ENCODE measurements at places on chromosomes 3 and 15.

GRCh38 chr3:161284989-161285388 is 63.9 kb downstream of the NMD3 start:
- no peak for DNase-seq

GRCh38 chr3:27290760-27291159 is 78.4 kb downstream of the NEK10 start:
- DNase-seq: no peak

GRCh38 chr3:184058029-184058428 is 5.2 kb downstream of the HTR3C start:
- no peak for DNase-seq

GRCh38 chr15:63169788-63170187 is 12.5 kb upstream of the RPS27L start:
- no peak for DNase-seq

GRCh38 chr3:197907196-197907595 is 42.8 kb upstream of the RPL35A start:
- DNase-seq: no peak

DNA sequence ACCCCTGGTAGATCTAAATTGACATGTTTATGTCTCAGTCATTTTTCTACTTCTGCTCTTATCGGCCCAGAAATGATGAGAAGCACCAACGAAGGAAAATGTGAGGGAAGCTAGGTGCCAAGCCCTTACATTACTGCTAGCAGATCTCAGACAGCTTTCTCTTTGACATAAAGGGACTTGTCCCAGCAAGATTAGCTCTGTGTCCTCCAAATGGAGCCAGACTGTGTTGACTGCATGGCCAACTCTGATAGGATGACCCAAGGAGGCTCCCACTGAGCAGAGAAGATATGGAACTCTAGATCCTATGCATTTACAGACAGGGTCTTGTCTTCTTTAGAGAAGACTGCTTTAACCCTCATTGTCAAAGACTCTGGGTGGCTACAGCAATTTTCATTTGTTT is 2.8 kb upstream of the MCTP2 start:
- DNase-seq: no peak

DNA sequence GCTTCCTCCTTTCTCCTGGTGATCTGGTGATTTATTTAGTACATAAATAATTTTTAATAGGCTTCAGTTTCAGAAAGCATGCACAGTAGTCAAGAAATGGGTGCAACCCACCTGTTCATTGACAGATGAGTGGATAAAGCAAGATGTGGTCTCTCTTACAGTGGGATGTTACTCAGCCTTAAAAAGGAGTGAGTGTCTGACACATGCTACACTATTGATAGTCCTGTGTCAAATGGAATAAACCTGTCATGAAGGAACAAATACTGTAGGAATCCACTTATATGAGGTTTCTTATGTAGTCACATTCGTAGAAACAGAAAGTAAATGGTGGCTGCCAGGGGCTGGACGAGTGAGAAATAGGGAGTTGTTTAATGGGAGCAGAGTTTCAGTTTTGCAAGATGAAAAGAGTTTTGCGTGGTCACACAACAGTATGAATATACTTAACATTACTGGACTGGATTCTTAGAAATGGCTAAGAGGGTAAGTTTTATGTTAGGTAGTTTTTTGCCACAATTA is 56.0 kb upstream of the PPARG start:
- no peak for DNase-seq

DNA sequence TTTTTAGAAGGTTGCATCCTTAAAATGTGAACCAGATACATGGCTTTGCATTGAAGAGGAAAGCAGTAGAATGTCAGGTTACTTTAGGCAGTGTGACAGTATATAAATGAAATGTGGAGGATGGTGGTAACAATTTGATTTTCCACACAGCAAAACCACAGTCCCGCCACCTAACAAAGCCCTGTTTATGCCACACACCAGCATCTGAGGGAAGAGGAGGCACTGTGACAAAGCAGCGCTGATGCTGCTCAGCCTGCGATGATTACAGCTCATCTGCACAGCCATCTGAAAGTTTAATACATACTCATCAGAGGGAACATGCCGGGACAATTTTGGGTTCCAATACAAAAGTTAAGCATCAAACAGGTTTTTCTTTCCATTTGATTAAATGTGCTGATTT is 8.9 kb downstream of the RNF7 start:
- DNase-seq: no peak

- no peak for DNase-seq
Measured at GRCh38 chr3:158642005-158642404, 2.3 kb upstream of the GFM1 start.

DNA sequence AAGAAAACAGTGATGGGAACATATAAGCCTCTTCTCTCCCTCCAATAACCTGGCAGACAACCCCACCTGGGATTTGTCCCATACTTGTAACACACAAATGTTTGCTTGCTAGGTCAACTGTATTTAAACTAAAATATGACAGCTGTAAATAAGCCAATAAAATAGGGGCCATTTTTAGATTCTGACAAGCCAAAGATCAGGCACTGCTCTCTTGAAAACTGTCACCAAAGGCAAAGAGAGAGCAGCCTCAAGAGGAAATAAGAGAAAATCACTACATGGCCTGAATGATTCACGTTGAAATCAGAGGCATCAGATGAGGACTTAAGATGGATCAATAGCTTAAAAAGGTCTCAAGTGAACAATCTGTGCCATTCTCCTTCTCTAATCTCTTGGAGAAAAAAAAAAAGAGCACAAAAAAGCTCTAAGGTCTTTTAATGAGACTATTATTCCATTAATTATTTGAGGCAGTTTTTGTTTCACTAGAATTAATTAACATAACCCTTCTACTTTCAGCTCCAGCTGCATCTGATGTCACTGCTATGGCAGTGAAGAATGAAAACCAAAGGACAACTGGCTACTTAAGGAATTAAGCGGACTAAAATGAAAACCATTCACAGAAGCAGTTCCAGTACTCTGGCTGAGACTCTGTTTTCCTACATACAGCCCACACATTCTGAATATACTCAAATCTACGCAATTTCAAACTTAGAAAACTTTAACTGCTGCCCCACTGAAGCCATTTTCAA is 19.0 kb downstream of the MYO5A start:
- no peak for DNase-seq

- no peak for DNase-seq
Measured at GRCh38 chr15:31500766-31501449, 174.3 kb downstream of the KLF13 start.

- DNase-seq: no peak
Measured at GRCh38 chr15:65206750-65207149, 4.5 kb downstream of the CILP start.

- no peak for DNase-seq
Measured at GRCh38 chr3:122021811-122022401, at the start of gene ILDR1. Gene ILDR1, minus strand, starts transcription at chr3:122022247. Its CDS starts 170 bp downstream, at chr3:122022077.

- DNase-seq: no peak
Measured at GRCh38 chr15:52980446-52980845, 190.3 kb upstream of the ONECUT1 start.

DNA sequence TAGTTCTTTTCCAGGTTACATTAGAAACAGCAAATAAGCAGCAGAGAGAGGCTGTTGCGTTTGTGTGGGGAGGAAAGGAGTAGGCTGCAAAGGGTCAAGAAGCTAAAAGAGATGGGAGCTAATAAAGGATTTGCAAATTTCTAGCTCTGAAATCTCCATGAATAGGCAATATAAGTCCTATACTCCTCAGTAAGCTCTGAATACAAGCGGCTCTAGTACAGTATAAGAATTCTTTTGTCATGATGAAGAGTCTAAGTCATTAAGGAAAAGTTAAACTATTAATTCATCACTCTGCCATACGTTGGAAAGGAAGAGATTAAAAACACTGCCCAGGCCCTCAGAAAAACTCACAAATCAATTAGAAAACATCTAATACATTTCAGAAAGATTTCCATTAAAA is 59.3 kb downstream of the CEP152 start:
- no peak for DNase-seq

GRCh38 chr3:58567251-58567515 is 10.0 kb downstream of the FAM107A start:
- no peak for DNase-seq

- DNase-seq: no peak
Measured at GRCh38 chr15:60070838-60071493, 66.9 kb downstream of the FOXB1 start.
